Lung microvascular endothelial cell (primary cell): ENCODE measurements at places on chromosomes 6 and 20.
A peak's percentile ranks its signal among the peaks of the same experiment; 100 is the strongest.

DNA sequence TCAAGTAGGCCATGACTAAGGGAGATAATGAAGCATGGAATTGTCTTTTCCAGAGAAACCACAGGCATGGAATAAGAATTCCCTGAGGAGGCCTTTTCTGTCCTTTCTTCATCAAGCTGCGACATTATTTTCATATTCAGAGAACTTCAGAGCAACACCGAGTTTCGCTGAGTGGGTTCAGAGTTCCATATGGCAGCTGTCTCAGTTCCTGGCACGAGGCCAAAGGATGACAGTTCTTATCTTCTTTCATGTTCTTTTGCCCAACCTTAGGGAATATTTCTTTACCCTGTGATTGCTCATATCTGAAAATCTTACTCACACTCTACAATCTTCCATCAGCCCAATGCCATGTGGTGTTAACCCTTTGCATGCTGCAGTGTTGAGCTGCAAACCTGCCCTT is 135.3 kb upstream of the BMP2 start:
- DNase-seq = peak; percentile 37

DNA sequence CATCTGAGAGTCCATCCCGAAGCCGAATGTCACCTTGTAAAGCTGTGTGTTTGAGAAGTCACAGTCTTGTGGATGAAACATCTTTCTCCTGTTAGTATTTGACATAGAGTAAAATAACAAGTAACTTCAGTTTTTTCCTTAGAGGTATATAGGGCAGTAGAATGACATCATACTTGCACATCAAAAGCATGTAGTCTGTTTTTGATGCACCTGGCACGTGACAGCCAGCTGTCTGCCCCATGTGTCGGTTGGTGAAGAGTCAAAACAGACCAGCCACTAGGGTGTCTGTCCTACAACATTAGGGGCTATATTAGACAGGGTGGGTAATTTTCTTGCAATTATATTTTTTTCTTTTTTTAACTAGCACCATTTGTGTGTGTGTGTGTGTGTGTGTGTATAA is 70.2 kb downstream of the SNX9 start:
- DNase-seq = no peak

DNA sequence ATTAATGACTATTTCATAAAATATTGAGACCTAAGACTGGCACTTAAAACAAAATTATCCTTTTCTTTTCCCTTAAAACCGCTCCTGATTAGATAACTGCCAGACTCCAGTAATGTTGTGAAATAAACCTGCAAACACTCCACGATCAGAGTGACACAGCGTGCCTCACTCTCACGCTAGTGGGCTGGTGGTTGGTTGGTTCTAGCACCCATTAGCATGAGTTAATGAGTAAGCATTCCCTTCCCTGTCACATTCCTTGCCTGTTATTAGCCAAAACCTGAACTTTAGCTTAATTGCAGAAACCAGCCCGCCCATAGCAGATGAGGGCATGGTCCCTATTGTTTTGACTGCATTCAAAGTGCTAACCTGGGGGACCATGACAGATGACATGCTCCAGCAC is 193.4 kb downstream of the CD83 start:
- DNase-seq = no peak

GRCh38 chr6:16057446-16057845 is 71.4 kb upstream of the MYLIP start:
- no peak for DNase-seq

- no peak for DNase-seq
These were observed 63.6 kb upstream of the KIF25 start for GRCh38 chr6:167933847-167934246.

DNA sequence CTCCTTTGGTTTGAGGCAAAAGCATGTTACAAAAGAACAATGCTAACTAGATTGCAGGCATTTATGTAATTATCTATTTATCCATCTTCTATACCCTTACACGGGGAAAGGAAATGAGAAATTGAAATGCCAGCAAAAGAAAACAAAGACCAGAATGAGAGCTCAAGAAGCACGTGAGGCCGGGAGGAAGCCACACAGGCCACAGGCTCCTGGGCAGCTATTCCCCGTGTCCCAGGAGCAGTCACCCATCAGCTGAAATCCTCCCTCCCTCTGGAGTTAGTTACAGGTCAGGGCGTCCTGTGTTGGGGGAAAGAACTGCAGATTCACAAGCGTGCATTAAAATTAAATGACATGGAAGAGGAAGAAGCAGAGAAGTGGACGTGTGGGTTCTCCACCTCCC is 64.7 kb upstream of the RPS6KA2 start:
- peak; percentile 47 for DNase-seq

GRCh38 chr20:3997446-3997845 is 17.9 kb downstream of the RNF24 start:
- DNase-seq = no peak

GRCh38 chr20:50992336-50992732 is 30.6 kb downstream of the KCNG1 start:
- no peak for DNase-seq

DNA sequence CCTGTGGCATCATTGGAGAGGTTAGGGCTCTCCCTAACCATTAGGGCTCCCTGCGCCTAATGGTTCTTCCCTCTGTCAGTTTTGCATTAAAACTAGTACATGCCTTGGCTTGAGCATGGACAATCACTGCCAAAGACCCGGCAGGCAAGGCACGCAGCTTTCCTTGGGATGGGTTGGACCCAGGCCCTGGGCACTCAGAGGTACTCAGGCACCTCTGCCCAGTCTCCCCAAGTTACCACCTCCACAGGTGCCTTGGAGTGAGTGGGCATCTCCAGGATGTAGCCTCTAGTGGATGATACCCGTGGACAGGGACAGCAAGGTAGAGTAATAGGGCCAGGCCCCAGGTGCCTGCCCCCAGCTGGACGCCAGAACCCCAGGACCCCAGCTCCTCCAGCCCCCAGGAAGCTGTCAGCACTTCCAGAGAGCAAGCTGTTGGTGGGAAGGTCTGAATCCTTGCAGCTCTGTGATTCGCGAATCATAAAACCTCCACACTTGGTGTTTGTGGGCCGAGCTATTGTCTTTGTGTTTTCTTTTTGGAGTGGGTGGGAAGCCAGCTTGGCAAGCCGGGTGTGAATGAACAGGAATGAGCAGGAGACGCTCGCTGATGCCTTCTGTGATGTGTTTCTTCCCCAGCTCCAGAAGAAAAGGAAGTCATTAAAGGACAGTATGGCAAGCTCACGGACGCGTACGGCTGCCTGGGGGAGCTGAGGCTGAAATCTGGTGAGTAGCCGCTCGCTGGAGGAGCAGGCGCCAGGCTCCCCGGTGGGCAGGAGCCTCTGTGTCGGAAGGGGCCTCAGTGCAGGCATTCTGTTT is 35.1 kb downstream of the SYNJ2 start:
- peak; percentile 22 for DNase-seq

DNA sequence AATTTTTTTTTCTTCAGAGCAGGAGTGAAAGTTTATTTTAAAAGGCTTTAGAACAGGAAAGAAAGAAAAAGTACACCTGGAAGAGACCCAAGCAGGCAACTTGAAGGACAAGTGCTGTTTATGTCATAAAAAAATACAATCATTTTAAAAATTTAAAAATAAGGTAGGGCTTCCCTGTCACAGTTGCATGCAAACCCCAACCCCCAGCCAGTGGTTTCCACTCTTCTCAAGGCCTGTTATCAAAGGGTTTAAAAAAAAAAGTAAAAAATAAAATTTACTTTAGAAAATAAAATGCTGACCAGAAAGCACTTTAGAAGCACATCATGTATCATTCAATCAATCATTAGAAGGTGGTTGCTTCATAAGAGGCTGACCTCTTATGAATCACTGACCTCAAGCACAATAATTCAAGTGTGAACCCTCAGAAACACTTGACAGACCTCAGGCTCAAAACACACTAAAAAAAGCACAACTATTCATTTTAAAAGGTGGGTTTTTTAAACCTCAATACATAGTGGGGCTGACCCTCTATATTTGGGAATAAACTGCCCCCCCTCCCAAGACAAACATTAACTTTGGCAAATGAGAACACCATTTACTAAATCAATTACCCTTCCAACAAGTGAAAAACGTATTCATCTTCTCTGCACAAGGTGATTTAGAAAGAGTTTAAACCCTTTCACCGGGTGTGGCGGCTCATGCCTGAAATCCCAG is 15.6 kb downstream of the ILRUN start:
- DNase-seq = peak; percentile 77

DNA sequence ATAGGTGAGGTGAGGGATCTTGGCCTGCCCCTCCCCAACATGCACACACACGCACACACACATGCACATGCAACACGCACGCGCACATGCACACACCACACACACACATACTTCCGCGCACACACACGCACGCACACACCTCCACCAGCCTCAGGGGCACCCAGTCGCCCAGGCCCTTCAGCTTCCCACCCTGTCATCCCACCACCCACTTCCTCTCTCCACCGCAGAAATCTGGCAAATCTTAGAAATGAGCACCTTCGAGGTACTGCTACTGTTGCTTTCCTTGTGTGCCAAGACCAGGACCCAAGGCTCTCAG is 1.2 kb downstream of the SPDEF start:
- no peak for DNase-seq

- DNase-seq = no peak
These were observed 262.3 kb upstream of the SASH1 start for GRCh38 chr6:148080315-148080714.

- DNase-seq = peak; percentile 92
These were observed 136.7 kb downstream of the MMUT start for GRCh38 chr6:49326347-49326746.

GRCh38 chr6:167691533-167692312 is 135.0 kb upstream of the AFDN start:
- no peak for DNase-seq

DNA sequence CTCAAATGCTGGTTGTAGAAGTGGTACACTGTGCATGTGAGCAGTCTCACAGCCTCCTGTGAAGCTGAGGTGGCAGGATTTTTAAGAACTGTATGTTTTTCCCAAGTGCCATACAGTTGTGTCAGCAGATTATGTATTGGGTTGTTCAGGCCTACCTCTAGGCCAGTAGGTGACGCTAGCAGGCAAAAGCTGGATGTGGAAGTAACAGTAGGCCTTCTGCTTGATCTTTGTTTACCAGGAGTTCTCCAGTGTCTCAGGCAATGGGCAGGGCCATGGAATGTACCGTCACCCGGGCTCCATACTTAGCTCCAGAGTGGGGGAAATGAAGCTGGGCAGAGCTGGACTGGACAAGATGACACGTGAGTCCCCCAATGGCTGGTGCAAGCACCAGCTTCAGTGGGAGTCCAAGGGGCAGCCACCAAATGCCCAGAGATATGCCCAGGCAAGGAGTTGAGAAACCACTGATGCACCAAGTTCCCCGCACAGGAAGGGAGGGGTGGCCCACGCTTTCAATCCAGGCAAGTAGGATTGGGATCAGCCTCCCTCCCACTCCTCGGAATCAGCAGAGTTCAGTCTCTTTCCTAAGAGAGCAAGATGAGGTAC is 289.7 kb downstream of the HTR1B start:
- peak; percentile 18 for DNase-seq

- DNase-seq = no peak
These were observed 142.2 kb upstream of the ARID1B start for GRCh38 chr6:156634951-156635371.

- DNase-seq = no peak
These were observed 17.8 kb upstream of the ASF1A start for GRCh38 chr6:118876198-118876597.

DNA sequence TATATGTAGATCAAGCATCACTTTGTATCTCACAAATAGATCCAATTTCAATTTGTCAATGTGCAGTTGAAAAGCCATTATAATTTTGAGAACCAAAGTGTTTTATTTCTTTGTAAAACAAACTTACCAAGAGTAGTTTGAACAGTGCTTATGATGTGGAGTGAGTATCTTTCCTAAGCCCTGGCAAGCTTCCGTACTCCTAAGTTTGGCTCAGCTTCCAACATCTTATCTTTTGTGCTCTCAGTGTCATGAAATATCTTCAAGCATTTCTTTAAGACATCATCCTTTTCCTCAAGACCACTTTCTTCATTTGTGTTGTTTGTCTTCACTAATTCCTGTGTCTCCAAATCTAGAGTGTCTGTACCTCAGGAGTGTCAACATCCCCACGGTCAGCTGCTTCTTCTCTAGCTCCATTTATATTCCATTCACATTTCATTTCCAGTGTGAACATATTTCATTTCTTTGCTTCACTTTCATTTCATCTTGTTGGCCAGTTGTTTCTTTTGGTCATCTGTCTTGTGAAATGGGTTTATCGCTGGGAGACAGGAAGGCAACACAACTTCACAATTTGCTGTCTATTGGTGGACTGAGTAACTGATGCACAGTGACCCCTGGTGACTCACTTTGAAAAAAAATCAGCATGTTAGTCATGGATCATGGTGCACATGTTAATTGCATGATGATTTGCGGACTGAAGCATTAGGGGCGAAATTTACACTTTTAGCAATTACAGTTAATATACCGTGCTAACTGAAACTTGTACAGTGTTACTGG is 36.9 kb downstream of the SLC24A3 start:
- DNase-seq = peak; percentile 3

GRCh38 chr6:166168616-166169548 is 1.2 kb upstream of the TBXT start:
- no peak for DNase-seq

- no peak for DNase-seq
These were observed 182.8 kb downstream of the ZDHHC14 start for GRCh38 chr6:157563611-157564284.

DNA sequence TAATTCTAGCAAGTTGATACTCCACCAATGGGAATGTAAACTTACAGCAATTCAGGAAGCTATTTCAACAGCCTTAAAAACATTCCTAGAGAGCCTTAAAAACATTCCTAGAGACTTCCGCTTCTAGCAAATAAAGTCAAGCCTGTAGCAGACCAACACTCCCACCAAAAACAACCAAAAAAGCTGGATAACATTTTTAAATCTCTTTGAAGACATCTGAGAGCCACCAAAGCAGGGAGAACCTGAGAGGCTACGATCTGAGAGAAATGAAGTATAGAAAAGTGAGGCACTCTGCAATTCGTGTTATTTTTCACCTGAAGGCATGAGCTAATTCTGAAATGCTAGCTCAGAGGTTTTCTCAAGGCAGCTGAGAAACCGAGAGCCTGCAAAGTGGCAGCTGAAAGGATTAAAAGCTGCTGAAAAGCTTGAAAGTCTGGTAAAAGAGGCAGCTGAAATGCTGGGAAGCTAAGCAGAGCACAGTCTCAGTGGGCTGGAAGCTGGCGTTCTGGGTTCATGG is 20.9 kb downstream of the GPR63 start:
- no peak for DNase-seq

DNA sequence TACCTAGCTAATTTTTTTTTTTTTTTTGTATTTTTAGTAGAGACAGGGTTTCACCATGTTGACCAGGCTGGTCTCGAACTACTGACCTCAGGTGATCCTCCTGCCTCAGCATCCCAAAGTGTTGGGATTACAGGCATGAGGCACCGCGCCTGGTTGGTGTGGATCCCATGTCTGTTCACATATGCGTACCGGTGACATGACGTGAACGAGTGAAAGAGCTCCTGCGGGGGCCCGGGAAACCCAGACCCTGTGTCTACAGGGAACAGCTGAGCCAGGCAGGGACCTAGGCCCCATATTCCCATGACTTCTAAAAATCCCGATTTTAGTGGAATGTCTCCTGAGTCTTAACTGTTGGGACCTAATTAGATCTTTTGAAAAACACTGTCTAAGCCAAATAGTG is 33.1 kb downstream of the VSTM2L start:
- DNase-seq = no peak

GRCh38 chr20:31933698-31934097 is 18.1 kb downstream of the PDRG1 start:
- no peak for DNase-seq

- DNase-seq = no peak
These were observed 15.5 kb downstream of the NOL4L start for GRCh38 chr20:32569380-32570305.

GRCh38 chr6:30113841-30114240 is 951 bp upstream of the TRIM31 start:
- no peak for DNase-seq
